NCI-H2107 (cell line): ENCODE measurements at places on chromosomes 2 and 18.

DNA sequence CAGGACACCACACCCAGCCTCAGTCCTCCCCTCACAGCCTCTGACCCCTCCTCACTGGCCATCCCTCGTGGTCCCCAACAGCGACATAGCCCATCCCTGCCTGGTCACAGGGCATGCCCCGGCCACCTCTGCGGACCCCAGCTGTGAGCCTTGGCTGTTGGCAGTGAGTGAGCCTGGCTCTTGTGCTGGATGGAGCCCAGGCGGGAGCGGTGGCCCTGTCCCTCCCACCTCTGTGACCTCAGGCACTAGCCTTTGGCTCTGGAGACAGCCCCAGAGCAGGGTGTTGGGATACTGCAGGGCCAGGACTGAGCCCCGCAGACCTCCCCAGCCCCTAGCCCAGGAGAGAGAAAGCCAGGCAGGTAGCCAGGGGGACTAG lies 7.9 kb downstream of the DES start:
- no peak for DNase-seq

- no peak for DNase-seq
Observed at GRCh38 chr2:177231270-177231669, 18.7 kb downstream of the HNRNPA3 start.

GRCh38 chr2:114083717-114084387 lies 194.0 kb downstream of the ACTR3 start:
- DNase-seq: no peak

- no peak for DNase-seq
Observed at GRCh38 chr2:199509403-199509802, 51.7 kb upstream of the SATB2 start.

GRCh38 chr2:226122041-226122440 lies 677.6 kb downstream of the IRS1 start:
- DNase-seq: no peak

DNA sequence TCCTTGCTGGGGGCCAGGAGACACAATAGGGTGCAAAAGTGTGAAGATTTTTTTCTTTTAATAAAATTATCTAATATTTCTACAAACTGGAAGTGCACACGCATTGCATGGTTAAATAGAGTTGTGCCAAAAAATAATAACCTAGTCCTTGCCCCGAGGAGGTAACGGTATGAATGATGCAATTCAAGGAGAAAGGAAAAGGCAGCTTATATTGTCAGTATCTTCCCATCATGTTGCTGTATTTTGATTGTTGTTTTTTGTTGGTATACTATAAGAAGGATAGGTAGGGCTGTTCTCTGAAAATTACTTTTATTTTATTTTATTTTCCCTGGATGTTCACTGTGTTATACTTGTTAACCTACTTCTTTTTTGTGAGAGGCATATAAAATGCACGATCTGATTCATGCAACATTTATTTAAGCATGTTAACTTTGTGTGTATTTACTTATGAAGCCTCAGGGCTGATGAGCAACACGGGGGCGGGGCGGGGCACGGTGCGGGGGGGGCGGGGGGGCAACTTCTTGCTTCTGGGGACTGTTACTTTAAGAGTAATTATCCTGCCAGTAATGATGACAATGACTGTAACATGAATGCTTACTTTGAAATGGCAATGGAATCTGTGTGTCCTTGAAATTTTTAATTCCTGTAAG lies 118.6 kb downstream of the AQP4 start:
- no peak for DNase-seq

GRCh38 chr2:129188451-129188850 lies 791.0 kb upstream of the RAB6C start:
- no peak for DNase-seq

DNA sequence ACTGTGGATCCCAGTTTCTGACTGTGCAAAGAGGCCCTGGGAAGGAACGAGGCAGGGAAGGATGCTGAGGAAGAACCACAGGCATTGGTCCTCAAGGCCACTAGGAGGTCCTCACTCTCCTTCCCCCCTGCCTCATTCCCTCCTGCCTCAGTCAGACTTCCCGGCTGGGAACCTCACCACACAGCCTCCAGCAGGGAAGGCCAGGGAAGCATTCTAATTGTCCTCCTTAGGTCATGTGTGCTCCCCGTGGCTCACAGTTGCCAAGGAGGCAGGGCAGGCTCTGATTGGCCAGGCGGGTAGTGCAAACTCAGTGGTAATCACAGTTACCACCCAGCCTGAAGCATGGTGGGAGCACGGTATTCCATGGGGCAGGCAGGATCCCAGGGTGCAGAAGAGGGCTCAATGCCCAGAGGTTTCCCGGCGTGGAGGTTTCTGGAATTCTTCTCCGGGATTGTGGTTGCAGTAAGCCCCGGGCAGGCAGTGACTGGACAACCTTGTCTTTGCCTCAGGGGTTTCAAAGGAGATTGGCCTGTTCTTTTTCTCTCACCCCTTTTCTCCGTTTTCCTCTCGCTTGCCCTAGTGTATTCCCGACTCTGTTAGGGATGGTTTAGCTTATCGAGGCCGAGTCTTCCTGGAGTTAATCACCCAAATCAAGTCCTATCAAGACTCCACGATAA lies 27.1 kb downstream of the FER1L5 start:
- DNase-seq: no peak

GRCh38 chr2:19851116-19851695 lies 50.6 kb downstream of the TTC32 start:
- no peak for DNase-seq

GRCh38 chr2:179424571-179424970 lies 159.9 kb upstream of the SESTD1 start:
- DNase-seq: no peak

GRCh38 chr2:55986001-55986400 lies 62.4 kb upstream of the EFEMP1 start:
- no peak for DNase-seq
